ENCODE measurements at places on chromosomes 2 and 18. TPM values are rescaled to one million over a fixed set of nuclear protein-coding genes. Genes with fewer than 3 reads are reported as not detected.

DPP4 gene
- 5.0 TPM for total RNA-seq

PNO1 gene
- 15.3 TPM for total RNA-seq

KLHL41 gene
- total RNA-seq = 0.09 TPM

MC4R gene
- total RNA-seq = not detected

ABHD1 gene
- total RNA-seq = under 0.01 TPM

PKDCC gene
- total RNA-seq = 2.2 TPM

BOLL gene
- total RNA-seq = not detected

TUBA3E gene
- not detected for total RNA-seq

MLPH gene
- total RNA-seq = not detected
